ENCODE measurements at places on chromosomes 2 and 18.
A peak's percentile ranks its signal among the peaks of the same experiment; 100 is the strongest.

GRCh38 chr2:216495656-216496055, 3.0 kb upstream of the RPL37A start:
- no peak for DNase-seq

GRCh38 chr2:15812187-15812780, 128.1 kb upstream of the MYCN start:
- no peak for DNase-seq

- DNase-seq = no peak
These were observed 7.2 kb upstream of the ITGA6 start for GRCh38 chr2:172420216-172420615.

- DNase-seq = no peak
These were observed 191.6 kb downstream of the TTC32 start for GRCh38 chr2:19710230-19710629.

DNA sequence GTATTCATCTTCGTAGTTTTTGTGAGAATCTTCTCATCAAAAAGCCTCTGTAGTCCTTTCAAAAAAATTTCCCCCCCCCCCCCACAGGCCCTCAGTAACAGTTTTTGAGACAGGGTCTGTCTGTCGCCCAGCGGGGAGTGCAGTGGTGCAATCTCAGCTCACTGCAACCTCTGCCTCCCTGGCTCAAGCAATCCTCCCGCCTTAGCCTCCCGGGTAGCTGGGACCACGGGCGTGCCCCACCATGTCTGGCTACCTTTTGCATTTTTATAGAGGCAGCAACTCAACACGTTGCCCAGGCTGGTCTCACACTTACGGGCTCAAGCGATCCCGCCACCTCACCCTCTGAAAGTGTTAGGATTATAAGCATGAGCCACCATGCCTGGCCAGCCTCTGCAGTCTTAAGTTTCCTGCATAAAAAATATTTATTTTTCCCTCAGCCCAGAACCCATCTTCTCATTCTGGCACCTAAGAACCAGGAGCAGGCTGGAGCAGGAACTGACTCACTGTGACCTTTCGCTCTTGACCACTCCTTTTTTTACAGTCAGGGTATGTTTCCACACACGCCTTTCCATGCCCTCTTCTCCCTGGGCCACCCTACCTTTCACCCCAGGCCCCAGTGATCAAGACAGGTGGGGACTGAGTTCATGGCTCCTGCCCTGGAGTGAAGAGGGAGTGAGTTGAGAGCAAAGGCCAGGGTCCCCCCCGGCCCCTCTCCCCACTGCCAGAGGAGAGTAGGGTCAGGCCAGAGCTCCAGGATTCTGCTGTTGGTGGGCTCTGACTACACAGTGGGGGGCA, 32.5 kb upstream of the NT5DC4 start:
- DNase-seq = no peak

DNA sequence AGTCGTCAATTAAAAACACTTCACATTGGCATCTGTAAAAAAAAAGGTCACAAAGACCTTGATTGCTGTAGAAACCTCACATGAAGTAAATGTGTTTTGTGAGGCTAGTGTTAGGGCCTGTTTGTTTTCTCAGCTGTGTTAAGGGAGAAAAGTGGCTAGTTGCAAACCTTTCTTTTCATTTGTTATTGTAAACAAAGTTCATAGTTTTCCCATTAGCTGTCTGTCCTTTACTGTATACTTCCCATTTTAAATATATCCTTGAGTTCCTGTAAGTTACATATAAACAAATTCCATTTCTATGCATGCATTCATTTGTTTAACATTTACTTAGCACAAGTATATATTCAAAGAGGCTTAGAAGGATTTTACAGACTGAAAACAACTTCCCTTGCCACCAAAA, 1250.2 kb downstream of the LRP1B start:
- DNase-seq = no peak

DNA sequence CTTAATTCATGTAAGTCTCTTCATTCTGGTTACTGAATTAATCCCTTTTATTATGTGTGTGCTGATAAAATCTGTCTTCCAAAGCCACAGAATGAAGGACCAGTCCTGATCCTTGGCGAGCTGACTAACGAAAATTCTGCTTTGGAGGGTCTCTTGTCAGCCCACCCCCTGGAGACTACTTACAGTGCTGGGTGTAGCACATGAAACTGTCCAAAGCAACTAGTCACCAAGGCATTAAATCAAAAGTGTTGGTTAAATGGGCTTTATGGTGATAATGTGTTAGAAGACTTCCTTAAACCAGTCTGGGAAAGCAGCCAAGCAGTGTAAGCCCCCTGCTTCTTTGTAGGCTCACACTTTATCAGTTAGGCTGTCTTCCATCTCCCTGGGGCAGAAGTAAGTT, 420.2 kb downstream of the SUCLG1 start:
- no peak for DNase-seq

- DNase-seq = no peak
These were observed 149.2 kb downstream of the DYSF start for GRCh38 chr2:71602581-71602980.

DNA sequence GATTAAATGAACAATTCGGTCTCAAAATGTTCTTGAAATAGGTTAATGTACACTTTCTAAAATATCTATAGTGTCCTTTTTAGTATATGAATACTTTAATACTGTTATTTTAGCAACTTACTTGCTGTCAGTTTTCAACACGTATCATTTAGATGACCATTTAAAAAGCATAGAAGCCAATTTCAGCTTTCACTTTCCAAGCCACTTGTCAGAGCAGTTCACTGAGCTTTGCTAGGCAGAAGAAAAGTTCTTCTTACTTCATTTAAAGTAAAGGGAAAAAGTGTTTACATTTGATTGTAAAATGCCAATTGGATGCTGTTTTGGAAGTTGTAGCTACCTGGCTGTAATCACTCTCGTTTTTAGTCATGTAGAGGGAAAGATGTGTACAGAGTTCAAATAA, 126.0 kb downstream of the KCNH7 start:
- DNase-seq = no peak

GRCh38 chr2:97011977-97012569, 25.7 kb upstream of the FAM178B start:
- DNase-seq = no peak

GRCh38 chr2:27307545-27308358, 493 bp downstream of the UCN start:
- no peak for DNase-seq

GRCh38 chr18:25231327-25231691, 120.7 kb downstream of the ZNF521 start:
- DNase-seq = no peak

GRCh38 chr18:23950644-23951043, 63.9 kb upstream of the TTC39C start:
- no peak for DNase-seq

DNA sequence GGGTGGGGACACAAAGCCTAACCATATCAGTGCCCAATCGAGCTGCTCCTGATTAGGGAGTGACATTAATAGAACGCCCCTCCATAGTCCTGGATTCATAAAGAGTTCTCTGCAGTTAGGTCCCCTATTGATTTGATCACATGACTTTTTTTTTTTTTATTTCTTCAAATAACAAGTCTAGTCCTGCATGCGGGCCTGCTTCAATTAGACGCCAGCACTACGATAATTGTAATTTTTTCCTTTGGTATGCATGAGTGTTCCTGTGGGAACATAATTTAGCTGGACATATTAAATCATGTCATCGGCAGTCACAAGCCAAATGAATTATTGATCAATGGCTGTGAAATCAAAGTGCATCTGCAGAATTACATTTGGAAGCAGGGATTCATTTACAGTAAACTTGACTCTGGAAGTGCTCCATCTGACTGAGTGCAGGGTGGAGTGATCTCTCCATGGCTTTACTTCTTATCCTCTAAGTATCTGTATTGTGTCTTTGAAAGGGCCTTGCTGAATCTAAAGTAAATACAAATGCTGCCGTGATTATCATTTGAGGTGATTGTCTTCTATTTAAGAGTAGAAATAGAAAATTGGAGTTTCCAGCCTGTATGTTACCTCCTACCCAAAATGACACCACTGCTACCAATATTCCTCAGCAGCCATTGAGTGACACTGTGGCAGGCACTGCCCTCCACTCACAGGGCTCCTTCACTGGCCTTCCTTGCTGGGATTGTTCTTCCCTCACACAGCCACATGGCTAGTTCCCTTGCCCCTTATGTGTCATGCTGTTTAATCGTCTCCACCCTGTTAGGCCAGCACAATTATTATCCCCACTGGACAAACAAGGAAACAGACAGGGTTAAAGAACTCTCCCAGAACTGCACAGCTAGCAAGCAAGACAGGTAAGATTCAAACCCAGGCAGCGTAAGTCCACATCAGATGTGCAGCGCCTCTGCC, 337.4 kb upstream of the ID2 start:
- no peak for DNase-seq

- peak; percentile 48 for DNase-seq
These were observed 34.4 kb downstream of the CENPO start for GRCh38 chr2:24827321-24828237.

- no peak for DNase-seq
These were observed 4.8 kb upstream of the XDH start for GRCh38 chr2:31419386-31419785.

DNA sequence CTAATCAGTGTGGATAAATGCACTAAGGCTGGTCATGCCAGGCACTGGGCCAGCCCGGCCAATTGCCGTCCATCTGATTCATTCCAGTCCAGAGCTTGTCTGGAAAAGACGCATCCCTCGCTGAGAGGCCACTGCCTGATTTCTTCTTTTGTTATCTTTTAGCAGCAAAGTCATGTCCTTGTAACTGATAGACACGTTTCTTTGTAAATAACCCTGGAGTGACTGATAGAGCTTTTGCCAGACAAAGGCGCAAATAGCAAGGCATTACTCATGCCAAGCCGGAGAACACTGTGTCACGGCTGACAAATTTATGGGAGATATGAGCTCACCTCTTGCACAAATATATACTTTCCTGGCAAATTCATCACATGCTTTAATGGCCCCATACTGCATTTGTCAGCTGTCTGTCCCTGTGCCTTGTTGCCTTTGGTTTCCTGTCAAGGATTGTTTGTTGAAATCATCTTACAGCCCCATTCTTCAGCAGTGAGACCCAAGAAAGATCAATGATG, 164.4 kb downstream of the ETAA1 start:
- no peak for DNase-seq

DNA sequence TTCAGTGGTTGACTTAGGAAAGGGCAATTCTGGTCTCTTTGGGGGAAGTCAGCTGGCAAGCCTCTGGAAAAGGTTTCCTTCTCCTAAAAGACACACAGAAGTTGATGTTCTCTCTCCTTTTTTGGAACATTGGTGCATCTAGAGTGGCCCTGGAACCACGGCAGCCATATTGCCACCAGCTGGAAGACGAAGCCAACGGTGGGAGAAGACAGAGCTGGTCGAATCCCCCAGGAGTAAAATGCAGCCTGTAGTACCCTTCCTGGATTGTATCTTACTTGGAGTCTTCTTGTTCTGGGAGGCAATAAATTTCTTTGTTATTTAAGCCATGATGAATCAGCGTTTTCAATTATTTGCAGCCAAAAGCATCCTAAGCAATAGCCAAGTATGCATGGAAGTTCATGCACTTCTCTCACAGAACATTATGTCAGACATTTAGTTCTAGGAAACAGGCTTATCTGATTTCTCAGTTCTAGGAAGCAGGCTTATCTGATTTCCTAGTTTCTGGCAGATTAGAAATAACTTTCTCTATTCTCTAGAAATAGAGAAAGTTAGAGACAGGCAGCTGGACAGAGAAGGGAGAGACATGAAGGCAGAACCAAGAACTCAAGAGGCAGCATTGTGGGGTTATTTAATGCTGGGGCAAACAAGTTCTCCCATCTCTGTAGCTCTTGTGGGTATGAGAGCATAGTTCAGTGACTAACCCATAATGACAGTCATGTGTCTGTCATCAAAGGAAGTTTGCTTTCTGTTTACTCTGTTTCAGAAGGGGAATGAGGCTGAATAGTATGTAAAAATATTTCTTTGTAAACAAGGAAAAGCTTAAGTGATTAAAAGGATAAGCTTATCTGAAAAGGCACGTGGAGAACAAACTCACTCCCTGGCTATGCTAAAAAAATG, 40.5 kb upstream of the NABP1 start:
- no peak for DNase-seq

DNA sequence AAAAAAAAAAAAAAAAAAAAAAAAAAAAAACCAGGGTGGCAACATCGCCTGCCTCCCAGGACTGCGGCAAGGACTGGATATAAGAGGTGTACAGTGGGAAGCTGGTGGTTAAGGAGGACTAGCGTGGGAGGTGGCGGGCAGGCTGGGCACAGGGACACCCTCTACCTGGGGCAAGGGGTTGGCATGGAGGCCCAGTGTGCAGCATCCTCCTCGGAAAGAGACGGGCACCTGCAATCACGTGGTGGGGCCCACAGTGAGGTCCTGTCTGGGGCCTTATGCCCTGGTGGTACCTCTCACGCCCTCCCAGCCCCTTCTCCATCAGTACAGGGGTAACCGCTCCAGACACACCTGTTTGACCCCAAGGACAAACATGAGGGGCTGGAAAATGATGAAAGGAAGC, 27.9 kb downstream of the PXDN start:
- no peak for DNase-seq

- DNase-seq = no peak
These were observed 109.7 kb downstream of the TFCP2L1 start for GRCh38 chr2:121175326-121175725.

DNA sequence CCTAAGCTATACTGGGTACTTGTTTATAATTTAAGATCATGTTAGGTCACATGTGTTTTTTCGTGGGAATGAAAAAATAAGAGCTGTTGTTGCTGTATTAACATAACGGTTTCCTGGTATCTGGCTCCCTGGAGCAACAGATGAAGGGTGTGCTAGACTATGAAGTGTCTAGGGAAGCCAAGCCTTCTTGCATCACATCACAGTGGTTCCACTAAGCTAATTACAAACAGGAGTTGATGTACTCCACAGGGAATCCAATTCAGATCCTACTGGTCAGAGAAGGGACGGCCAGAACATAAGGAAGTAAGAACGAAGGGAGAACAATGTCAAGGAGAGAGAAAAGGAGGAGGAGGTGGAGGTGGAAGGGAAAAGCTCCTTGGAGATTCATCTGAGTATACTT, 193.0 kb upstream of the CYP26B1 start:
- DNase-seq = no peak

- no peak for DNase-seq
These were observed 57.3 kb upstream of the SULT1C3 start for GRCh38 chr2:108182489-108182888.

DNA sequence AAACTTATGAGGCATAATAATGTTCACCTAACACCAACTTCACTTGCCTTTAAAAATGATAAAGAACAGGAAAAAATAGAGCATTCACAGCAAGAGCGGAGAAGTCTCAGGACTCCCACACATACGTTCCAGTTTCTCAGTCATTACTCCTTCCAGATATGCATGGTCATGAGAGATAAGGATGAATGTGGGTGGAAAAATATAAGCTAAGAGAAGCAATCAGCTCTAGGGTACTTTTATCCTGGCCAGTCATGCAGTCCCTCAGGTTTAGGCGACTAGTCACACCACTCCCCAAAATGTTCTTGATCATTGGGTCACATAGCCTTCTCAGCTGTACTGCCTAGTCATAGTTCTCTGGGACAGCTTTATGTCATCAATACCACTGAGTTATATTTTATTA, 29.2 kb upstream of the CCDC178 start:
- DNase-seq = no peak
